ENCODE measurements at places on chromosomes 2 and 18. TPM values are rescaled to one million over a fixed set of nuclear protein-coding genes. Genes with fewer than 3 reads are reported as not detected.

The HOXD13 gene
- 0.63 TPM for total RNA-seq

The NYAP2 gene
- not detected for total RNA-seq

The MAPK4 gene
- 6.3 TPM for total RNA-seq

- H3K36me3 ChIP-seq, result peaks cover 3% of the 10 kb centered on the region
- no peak overlapping the region for H3K4me3 ChIP-seq
- no peaks in the 10 kb centered on the region for H3K27me3 ChIP-seq
- H3K27ac ChIP-seq, result peak overlapping the region; percentile 78
- no peak for DNase-seq
Observed at GRCh38 chr18:55302167-55302833, 285.7 kb downstream of the TCF4 start.

DNA sequence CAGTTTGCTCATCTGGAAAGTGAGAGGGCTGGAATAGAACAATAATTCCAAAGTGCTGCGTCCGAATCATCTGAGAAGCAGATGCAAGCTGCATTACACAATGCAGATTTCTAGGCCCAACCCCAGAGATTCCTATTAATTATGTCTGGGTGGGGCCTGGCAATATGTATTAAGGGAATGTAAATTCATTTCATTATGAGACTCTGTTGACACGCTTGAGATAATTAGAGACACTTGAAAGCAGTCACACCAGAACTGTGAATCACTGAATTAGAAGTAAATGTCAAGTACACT lies 54.7 kb upstream of the HK2 start:
- DNase-seq, result no peak
- peaks cover 13% of the 10 kb centered on the region for H3K4me1 ChIP-seq
- no peaks in the 10 kb centered on the region for H3K36me3 ChIP-seq
- peaks cover 8% of the 10 kb centered on the region for H3K27me3 ChIP-seq
- no peak overlapping the region for H3K4me3 ChIP-seq
- no peak overlapping the region for H3K27ac ChIP-seq

GRCh38 chr18:79575891-79576685 lies 103.5 kb upstream of the CTDP1 start:
- peak; percentile 44 for DNase-seq
- H3K27ac ChIP-seq, result peak overlapping the region; percentile 21
- H3K4me1 ChIP-seq, result peaks cover 7% of the 10 kb centered on the region
- H3K36me3 ChIP-seq, result peaks cover 5% of the 10 kb centered on the region
- no peaks in the 10 kb centered on the region for H3K27me3 ChIP-seq
